Stimulated activated CD4-positive, alpha-beta T cell treated with anti-CD3 and anti-CD28 coated beads, Interleukin-15, amount 100 ng/mL, for 1 hour (primary cell): ENCODE measurements at places on chromosomes 1 and 21.

- DNase-seq, result no peak
Measured at GRCh38 chr1:118979754-118980575, 8.2 kb downstream of the TBX15 start.

DNA sequence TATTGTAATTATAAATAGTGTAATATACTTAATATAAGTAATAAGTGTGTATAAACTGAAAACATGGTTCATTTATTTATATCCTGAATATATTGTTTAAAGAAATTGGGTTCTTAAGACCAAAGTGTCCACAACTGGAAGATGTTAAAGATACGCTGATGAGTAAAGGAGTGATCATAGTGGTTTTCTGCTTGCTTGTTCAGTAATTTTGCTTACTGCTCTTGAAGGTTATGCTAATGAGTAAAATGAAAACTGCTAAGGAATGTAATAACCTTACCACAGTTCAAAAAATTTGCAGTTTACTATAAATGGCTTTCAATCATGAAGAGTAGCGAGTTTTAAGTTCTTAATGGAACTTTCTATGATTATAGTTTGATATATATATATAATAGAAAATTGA, 22.0 kb downstream of the DONSON start:
- no peak for DNase-seq

DNA sequence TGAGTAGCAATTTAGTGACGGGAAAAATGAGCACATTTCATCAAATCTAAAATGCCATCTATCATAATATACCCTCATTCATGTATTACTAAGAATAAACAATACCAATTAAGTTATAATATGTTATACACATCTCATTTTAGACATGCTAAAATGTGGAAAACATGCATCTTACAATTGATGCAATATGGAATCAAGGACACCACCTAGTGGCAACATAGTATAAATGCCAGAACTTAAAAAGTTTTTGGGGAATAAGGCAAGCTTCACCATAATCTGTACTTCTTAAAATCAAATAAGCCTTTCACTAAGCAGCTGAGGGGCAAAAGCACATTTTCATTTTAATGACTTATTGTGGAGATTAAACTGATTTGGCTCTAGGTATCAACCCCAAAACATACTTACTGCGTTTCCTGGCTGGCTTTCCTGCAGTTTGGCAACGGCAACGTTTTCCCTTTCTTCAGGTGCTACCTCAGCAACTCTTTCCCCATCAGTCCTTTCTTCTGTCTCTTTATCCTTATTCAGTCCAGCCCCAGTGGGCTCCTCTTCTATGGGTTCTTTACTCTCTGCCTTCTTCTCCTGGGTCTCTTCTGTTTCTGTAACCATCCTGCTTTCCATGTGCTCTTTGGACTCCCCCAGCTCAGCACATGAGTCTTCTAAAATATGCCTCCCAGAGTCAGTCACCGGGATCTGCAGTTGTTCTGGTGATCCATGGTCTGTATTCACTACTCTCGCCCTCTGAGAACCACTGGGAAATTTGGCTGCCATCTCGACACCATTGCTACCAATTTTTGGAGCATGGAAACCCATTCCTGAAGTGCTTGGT, 11.4 kb downstream of the SDE2 start:
- no peak for DNase-seq

DNA sequence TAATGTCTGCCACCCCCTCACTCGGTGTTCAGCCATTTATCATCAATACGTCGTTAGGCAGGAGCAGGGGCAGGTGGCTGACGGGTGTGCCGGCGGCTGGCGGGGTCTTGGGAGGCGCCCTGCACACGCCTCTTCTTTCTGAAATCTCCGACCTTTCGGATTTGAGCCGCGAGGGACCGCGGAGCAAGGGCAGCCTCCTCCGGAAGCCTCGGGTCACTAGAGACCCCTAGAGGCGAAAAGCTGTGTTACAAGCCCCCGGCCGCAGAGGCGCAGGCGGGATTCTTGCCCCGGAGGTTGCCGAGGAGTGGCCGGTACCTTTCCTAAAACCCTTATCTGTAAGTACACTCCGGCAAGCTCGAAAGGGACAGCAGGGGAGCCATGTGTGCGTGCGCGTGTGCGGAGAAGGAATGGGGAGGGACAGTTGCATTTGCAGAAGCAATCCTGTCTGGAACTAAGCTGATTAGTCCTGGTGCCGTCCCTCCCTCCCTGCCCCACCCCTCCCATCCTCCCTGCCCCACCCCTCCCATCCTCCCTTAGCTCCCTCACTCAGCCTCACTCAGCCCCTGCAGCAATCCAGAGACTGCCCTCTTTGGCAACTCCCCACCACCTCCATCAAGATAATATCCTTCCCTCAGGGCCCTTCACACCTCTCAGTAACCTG, 11.0 kb downstream of the BRINP2 start:
- DNase-seq, result no peak

GRCh38 chr1:207047505-207047904, 3.5 kb downstream of the YOD1 start:
- DNase-seq, result no peak

- DNase-seq, result peak; percentile 39
Measured at GRCh38 chr1:211260141-211261107, 1.3 kb downstream of the RCOR3 start.

- DNase-seq, result no peak
Measured at GRCh38 chr21:15282665-15283064, 217.9 kb upstream of the NRIP1 start.

DNA sequence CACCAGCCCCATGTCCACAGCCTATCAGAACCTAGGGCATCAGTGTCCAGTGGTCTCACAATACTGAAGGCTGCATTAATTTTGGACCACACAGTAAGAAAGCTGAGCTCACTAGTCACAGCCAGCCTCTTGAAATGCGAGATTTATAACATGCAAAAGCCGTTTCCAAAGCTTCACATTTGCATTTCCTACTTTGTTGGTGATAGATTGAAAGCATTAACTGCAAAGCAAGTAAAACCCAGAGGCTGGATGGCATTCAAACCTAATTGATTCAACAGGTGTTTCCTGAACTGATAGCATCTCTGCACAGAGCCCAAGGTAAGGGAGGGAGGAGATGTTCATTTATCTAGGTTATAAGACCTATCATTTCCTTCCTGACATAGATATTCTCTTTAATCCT, 410.1 kb downstream of the OMA1 start:
- no peak for DNase-seq

- DNase-seq, result no peak
Measured at GRCh38 chr1:10613340-10613739, 138.6 kb downstream of the PEX14 start.

- no peak for DNase-seq
Measured at GRCh38 chr1:70863239-70863638, 184.4 kb downstream of the PTGER3 start.

DNA sequence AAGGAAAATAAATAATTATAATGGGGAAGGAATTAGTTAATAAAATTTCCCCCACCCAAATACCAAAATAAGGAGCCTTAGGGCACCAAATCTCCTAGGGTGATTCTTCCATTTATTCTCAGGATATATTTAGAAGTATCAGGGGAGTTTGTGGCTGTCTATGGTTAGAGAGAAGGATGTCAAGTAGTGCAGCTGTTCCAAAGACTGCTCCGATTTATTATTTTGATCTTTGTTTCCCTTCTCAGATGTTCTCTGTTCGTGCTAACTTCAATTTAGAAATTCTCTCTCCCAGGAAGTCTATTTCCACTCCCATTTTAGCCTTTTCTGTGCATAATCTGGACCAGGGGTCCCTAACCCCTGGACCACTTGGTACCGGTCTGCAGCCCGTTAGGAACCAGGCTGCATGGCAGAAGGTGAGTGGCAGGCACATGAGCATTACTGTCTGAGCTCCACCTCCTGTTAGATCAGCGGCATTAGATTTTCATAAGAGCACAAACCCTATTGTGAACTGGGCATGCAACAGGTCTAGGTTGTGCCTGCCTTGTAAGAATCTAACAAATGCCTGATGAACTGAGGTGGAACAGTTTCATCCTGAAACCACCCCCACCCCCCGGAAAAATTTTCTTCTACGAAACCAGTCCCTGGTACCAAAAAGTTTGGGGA, 9.3 kb upstream of the MAST2 start:
- DNase-seq, result no peak

DNA sequence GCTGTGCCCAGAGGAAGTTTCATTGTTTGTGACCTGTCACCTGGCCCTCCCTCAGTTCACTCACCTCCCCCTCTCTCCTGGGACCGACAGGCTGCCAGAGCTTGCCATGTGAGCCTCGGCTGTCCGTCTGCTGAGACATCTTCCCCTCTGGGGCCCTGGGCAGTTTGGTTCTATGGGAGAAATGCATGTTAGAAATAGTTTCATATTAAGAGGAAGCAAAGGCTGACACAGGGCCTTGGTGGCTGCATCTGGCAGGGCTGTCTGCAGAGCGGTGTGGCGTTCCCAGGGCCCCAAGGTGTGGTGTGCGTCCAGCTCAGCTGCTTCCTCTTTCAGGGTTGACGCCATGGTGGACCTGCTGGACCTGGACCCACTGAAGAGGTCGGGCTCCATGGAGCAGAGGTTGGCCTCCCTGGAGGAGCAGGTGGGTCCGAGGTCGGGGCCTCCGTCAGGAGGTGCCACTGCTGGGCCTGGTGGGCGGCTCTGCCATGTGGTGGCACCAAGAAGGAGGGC, 31.9 kb upstream of the LRRC3 start:
- no peak for DNase-seq

GRCh38 chr1:237115035-237115434, 73.1 kb downstream of the RYR2 start:
- no peak for DNase-seq

DNA sequence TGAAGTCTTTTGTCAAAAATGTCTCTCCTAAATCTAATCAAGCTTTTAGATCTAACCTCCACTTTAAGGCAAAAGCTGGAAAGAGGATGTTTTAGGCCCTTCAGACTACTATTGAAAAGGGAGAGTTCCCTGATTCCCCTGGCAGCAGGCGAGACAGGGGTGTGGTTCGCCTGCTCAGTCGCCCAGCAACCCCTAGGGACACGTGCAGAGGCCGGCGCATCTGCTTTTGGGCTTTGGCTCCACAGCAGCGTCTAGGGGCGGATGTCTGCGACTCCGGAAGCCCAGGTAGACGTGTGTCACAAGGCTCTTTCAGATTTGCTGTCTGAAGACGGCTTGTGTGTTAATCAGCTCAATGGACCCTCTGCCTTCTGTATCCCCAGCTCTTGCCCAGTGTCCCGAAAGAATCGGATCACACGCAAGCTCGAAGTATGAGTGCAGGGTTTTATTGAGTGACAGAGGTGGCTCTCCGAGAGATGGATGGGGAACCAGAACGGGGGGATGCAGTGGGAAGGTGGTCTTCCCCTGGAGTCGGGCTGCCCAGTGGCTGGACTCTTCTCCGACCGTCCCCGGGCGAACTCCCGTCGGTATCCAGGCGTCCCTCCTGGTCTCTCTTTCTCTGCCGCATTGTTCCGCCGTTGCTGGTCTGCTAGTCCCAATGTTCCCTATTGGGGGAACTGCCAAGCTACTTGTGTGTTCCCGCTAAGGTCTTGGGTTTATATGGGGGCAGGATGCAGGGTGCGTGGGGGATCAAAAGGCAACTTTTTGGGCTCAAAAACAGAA, 45.5 kb downstream of the OLFML2B start:
- DNase-seq, result no peak

DNA sequence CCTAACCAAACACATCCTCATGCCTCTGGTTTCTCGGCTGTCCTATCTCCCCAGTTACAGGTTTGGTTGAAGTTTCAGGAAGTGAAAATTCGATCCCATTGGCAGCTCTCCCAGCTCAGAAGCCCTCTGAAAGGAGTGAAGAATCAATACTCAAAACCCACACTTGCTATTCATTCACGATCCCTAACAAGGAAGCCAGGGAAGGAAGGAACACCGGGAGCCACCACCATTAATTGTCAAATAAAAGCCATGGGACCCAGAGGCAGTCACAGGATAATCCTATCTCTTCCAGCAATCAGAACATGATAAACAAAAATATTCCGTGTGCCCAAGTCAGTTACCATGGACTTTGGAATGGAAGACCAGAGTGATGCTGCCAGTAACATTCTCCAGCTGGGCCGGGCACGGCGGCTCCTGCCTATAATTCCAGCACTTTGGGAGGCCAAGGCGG, 7.0 kb downstream of the TMPRSS2 start:
- DNase-seq, result no peak

DNA sequence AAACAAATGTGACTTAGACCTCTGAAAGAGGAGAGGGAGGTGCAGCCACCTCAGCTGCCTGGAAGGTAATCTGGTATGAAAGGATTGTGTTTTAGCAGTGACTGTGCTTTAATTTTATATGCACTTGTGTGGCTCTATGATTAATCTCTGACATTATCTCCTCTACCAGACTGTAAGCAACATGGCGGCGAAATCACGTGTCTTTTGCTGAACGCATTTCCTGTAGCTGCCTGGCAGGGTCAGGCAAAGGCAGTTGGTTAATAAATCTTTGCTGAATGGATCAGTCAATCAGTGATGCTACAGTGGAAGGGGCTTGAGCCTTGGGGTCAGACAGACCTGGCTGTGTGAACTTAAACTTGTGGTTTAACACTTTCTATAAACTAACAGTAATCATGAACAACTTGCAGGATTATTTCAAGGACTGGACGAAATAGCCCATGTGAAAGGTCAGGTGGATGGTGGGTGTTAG, 96.9 kb downstream of the ADSS2 start:
- no peak for DNase-seq

- DNase-seq, result no peak
Measured at GRCh38 chr1:206098242-206098919, 18.8 kb downstream of the AVPR1B start.

DNA sequence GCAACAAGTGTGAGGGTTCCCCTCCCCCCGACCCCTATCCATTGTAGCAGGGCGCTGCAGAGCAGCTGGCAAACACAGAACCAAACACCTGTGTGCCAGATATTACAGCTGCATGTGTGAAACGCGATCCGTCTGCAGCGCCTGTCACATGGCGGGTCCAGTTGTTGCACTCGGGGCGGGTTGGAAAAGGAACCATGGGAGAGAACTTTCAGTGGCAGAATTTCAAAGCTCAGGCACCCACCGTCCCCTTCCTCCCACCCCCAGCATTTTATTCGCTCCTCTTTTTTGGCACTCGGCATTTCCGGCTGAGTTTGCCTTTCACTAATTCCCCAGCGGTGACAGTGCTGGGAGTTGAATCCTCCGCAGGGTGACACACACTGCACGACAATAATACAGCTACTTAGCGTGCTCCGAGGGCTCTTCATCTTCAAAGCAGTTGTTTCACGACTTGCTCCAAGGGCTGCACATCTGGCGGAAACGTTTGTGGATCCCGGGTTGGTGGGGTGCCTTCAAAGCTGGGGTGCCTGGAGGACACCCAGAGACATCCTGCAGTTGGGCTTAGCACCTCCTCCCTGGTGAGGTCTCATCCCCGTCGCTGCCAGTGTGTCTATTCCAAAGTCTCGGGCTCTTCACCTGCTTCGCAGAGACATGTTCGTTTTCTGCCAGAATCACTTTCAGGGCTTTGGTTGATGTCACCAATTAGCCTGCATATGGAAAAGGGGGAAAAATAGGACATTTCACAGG, 180.7 kb downstream of the ZBTB18 start:
- DNase-seq, result no peak

GRCh38 chr1:170133766-170134495, 11.8 kb upstream of the NTMT2 start:
- no peak for DNase-seq

DNA sequence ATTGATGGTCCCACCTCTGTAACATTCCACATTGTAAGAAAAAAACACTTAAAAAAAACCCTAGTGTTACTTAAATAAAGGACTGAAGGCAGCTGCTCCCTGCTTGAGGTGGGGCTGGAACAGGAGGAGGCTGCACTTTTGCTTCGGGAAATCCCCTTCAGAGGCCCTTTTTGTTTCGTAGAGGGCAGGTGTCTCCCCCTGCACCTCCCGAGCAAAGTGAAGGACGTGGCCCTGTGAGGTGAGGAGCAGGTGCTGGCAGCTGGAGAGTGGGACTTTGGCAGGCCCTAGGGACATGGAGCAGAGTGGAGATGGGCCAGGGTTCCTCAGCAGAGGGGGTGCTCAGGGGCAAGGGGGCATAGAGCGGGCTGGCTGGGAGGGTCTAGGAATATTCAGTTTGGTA, 33.4 kb upstream of the WNT4 start:
- DNase-seq, result peak; percentile 6
